Stimulated activated CD4-positive, alpha-beta T cell treated with anti-CD3 and anti-CD28 coated beads, TNF-alpha, amount 100 ng/mL, for 4 hours (primary cell): ENCODE measurements at places on chromosomes 7 and 10.

- no peak for DNase-seq
Observed at GRCh38 chr7:27771111-27771510, 31.1 kb downstream of the TAX1BP1 start.

- DNase-seq: no peak
Observed at GRCh38 chr7:116436305-116436826, 63.2 kb upstream of the CAV2 start.

DNA sequence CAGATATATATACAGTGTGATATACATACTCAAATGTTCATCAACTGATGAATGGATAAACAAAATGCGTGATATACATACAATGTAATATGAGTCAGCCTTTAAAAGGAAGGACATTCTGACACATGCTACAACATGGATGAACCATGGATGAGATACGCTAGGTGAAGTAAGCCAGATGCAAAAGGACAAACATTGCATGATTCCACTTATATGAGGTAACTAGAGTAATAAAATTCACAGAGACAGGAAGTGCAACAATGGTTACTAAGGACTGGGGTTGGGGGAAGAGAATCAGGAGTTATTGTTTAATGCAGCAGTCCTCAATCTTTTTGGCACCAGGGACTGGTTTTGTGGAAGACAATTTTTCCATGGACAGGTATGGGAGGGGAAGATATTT lies 47.3 kb upstream of the PIK3AP1 start:
- no peak for DNase-seq

DNA sequence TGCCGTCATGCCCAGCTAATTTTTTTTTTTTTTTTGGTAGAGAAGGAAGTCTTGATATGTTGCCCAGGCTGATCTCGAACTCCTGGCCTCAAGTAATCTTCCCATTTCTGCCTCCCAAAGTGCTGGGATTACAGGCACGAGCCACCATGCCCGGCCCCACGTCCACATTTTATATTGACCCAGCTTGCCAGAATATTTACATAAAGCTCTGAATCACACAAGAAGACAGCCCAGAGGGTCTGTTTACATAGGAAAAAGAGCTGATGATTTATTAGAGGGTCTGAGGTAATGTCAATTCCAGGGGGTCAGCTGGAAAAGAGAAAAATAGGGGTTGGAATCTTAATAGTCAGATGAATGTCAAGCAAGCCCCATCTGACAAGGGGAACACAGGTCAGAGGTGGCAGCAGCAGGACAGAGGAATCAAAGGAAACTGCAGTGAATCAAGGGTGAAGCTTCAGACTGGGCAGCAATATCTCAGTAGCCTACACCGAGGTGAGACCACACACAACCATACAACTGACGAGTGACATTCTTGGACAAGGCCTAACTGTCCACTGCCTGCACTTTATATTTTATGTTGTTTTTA lies 15.8 kb upstream of the SLF2 start:
- DNase-seq: no peak

DNA sequence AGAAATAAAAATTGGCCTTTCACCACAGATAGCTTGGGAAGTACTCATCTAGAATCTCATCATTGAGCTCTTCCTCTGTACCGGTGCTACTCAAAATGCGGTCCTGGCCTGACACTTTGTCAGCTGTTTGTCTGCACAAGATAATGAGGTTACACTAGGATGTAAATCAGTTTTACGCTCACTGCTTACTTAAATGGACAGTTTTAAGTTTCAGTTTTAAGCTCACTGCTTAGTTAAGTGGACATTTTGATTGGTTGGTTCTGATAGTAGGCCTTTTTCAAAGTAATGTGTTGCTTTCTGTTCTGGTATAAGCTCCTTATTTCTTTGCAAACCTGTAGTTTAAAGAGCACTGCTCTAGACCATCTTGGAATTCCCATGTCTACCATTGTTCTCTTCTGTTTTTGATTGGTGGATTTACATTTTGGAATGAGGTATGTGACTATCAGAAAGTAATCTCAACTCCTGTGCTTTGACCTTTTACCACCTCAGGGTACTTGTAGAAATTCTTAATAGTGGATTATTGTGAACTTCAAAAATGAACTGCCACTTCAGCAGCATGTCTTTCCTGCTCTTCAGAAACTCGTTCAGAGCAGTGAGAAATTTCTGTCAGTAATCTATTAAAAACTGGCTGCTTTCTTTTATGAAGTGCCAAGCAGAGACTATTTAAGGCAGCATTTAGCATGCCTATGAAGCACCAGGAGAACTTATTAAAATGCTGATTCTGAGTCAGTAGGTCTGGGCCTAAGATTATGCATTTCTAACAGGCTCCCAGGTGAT lies 55.0 kb downstream of the C1GALT1 start:
- DNase-seq: no peak

DNA sequence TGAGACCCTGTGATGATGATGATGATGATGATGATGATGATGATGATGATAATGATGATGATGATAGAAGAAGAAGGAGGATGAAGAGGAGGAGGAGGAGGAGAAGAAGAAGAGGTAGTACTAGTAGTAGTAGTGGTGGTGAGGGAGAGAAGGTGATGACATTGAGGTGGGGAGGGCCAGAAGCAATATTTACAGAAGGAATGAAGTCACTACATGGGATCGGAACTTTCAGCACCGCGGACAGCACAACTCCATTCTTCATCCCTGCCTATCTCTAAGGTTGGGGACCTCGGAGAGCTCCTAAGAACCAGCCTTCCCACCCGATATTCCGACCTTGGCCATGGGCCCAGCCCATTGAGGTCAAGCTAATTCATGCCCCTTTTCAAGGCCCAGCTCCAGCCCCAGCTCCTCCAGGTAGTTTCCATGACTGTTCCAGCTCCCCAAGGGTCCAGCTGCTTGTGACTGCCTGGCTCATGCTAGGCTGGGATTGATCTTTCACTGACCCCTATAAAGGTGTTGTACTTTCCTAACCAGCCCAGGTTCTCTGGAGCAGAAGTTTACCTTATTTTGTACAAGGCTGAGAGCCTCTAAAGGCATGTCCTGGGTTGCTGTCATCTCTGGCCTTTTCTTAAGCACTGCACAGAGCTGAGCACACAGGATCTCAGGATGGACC lies 10.3 kb downstream of the CRHR2 start:
- DNase-seq: no peak

DNA sequence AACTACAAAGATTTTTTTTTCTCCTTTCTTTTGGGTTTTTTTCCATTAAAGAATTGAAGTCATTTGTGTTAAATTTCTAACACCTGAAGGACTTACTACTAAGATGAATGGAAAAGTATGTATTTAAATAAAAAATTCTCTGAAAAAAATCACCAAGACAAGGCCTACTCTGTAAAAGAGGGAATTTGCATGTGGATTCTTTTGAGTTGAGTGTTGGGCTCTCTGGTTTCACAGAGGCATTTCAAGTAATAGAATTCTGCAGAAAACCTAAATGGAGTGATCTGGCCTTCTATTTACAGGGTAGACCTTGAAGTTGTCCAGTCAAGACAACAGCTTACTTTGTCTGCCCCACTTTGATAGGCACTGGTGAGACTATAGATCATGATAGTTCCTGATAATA lies 4.1 kb downstream of the LRRC17 start:
- no peak for DNase-seq

DNA sequence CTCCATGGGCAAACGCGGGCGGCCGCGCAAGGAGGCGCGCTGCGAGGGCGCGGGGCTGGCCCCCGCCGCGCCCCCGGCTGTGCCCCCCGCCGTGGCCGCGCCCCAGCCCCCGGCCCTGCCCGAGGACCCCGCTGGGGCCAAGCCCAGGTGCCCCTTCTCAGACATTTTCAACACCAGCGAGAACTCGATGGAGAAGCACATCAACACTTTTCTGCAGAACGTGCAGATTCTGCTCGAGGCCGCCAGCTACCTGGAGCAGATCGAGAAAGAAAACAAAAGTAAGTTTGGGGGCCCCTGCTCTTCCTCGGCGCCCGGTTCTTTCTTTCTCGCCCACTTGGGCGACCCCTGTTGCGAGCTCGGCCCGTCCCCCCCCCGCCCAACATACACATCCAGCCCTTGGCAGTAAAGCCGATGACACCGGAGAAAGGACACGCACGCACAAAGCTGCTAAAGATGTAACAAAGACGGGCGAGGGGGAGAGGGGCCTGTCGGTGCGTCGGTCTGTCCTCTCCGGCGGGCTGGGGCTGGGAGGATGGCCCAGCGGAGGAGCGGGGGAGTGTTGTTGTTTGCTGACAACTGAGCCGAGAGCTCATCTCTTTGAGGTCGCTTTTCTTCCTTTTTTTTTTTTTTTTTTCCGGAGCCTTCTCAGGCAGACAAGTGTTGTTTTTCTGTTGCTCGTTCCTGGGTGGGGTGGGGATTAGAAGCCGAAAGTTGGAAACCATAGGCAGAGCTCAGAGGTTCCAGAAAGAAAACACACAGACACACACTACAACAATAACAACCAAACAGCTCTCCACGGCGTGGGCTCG lies 604 bp downstream of the MXI1 start:
- no peak for DNase-seq

GRCh38 chr7:31019509-31019908 lies 32.6 kb upstream of the ADCYAP1R1 start:
- DNase-seq: no peak

DNA sequence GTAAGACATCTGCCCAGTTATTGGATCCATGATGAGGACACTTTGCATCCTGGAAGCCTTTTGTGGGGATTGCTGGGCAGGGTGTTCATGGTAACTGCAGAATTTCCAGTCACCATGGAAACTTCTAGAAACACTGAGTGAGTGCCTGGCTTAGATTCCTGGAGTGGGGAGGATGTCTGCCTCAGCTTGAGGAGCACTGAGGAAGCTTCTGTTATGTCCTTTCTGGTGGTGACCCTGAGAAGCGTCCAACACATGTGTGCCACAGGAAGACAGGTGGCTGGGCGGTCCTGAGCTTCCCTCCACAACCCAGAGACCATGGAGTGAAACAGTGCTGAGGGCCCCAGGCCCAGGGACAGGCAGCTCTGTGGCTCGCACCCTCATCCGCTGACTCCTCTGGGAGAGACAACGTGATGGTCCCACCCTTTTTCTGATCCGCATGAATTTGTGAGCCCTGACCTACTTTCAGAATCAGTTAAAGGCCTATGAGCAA lies 191.8 kb upstream of the CXCL12 start:
- DNase-seq: no peak
